ENCODE measurements at places on chromosomes 6 and 20.

- no peak for DNase-seq
Observed at GRCh38 chr6:54085047-54085446, 26.2 kb upstream of the MLIP start.

- no peak for DNase-seq
Observed at GRCh38 chr6:33278392-33278741, 1.4 kb downstream of the B3GALT4 start.

DNA sequence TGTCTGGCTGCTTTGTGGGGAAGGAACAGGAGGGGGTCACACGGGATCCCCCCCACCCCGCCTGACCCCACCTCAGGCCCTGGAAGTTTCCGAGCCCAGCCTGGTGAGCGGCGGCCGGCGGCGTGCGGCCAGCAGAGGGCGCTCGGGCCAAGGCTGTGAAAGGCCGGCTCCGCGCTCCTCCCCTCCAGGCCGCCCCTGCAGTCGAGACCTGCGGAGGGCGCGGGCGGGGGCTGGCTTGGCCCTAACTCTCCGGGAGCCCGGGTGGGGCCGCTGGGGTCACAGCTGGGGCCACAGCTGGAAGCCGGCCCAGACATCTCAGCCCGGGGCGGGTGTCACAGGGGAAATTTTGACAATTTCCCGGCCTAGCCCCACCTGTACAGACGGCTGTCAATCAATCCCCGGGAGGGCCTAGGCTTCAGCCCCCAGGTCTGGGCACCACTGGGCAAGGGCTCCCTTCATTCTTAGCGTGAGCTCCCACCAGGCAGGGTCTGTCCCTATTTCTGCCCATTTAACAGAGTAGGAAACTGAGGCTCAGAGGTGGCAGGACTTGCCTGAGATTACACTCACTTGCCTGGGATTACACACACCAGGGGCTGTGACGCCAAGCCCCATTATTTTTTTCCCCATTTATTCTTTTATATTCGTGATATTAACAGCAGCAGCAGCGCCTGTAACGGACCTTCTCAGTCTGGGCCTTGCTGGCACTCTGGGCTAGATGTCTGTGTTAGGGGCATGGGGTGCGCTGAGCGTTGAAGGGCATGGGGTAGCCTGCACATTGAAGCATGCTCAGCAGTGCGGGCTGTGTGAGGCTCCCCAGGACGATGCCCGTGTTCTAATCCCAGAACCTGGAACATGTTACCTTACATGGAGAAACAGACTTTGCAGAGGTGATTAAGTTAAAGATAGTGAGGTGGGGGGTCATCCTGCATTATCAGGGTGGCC is 23.0 kb downstream of the ZBP1 start:
- DNase-seq, result peak; percentile 89

- DNase-seq, result no peak
Observed at GRCh38 chr6:70258483-70258882, 44.4 kb downstream of the COL9A1 start.

- no peak for DNase-seq
Observed at GRCh38 chr20:44361021-44361420, 5.5 kb downstream of the HNF4A start.

DNA sequence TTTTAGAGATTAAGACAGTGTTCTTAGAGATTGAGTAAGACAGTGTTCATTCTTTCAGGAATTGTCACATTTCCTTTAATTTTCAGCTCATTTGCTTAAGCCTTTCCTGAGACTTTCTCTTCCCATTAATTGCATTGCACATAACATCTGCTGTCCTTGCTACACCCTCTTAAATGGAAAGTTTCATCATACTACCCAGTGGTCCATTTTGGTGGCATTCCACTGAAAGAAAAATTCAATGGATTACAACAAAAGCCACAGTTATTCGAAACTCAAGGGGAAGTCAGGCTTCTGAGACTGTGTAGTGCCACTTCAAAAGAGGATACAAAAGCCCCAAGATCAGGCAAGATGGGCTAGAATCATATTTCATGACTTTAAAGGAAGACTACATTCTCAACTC is 64.0 kb downstream of the RSPO3 start:
- no peak for DNase-seq
